IPS DF 6.9 (cell line): ENCODE measurements at places on chromosomes 16 and 17.

- no peak for DNase-seq
Observed at GRCh38 chr17:76379646-76380376, 4.6 kb upstream of the SPHK1 start.

- no peak for DNase-seq
Observed at GRCh38 chr16:27408012-27408601, 6.1 kb downstream of the IL21R start.

DNA sequence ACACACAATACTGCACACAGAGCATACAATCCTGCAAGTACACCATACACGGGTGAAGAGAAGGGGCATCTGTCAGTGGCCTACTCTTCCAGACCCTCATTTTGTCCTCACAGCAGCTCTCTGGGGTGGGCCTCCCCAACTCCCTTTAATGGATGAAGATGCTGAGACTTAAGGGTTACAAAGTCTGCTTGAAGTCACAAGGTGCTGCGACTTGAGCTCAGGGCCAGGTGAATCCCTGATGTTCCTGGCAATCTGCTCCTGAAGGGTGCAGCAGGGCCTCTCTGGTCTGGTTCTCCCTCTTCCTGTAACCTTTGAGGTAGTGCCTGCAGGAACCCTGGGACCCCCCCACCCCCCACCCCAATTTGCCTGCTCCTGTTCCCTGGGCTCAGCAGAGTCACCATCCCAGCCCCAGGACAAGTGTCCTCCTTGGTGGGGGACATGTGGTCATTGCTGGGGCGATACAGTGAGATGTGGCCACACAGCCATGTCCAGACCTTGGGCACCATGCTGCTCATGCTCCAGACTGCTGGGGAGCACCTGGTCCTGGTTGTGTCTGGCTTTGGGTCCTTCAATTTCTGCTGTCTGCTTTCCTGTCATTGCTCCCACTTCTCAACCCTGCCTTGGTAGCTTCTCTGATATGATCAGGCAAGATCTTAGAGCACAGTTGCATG, 107.5 kb downstream of the METRNL start:
- DNase-seq, result no peak

GRCh38 chr16:80583466-80583865, 42.7 kb downstream of the DYNLRB2 start:
- no peak for DNase-seq

DNA sequence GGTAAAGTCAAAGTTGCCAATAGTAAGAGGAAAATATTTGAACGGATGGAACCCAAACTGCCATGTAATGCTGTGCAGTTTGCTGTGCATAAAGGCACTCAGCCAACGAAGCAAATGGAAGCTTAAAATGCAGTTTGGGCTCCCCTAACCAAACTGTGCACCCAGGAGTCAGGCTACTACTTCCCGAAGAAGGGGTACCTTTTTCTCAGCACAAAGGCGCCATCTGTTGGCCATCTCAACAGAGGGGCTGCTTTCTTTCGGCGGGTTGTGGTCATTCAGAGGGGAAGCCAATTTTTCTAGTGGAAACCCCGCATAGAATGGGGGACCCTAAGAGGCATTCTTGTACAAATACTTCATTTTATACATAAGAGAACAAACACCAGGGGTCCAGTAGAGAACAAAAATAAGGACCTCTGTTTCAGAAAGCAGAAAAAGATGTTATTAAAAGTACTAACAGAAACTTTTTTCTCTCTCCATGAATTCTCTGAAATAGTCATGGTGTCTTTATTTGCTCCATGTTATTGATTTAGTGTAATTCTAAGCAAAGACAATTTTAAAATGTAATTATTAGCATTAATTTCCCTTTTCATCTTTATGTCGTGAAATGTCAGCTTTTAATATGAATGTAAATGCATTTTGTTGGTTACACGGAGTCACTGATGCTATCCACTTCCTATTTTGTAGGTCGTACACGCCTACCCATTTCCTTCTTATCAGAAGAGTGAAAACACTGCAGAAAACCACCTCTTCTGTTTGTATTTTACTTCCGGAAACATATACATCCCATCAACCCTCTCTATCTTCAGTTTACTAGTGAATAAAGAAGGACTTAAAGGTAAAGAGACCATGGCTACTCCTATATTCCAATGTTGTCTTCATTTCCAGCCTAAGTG, 453.3 kb downstream of the KCNJ2 start:
- DNase-seq, result peak; percentile 55
